ENCODE measurements at places on chromosomes 12 and 14.

- DNase-seq = peak; percentile 66
Measured at GRCh38 chr12:129009833-129010622, 156.8 kb downstream of the GLT1D1 start.

GRCh38 chr14:80055667-80056496 lies 155.4 kb downstream of the DIO2 start:
- peak; percentile 19 for DNase-seq

- DNase-seq = peak; percentile 49
Measured at GRCh38 chr12:46217541-46218321, 51.1 kb downstream of the SLC38A1 start.

DNA sequence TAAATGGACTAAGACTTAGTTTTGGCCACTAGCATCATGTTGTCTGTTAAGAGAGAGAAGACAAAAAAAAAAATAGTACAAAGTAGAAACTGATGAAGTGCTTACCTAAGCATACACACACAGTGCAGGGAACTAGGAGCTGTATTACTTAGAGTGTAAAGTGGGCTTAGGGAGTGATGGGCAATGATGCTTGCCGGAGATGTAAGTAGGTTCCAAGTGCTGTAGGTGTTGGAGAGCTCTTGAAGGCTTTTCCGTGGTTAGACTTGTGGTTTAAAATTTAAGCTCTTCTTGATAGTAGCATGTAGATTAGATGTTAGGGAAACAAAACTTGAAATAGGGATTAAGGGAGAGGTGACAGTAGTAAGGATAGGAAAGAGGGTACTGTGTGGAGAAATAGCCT lies 34.7 kb downstream of the MIA2 start:
- DNase-seq = no peak

GRCh38 chr14:61264651-61265050 lies 16.5 kb downstream of the TMEM30B start:
- DNase-seq = no peak

DNA sequence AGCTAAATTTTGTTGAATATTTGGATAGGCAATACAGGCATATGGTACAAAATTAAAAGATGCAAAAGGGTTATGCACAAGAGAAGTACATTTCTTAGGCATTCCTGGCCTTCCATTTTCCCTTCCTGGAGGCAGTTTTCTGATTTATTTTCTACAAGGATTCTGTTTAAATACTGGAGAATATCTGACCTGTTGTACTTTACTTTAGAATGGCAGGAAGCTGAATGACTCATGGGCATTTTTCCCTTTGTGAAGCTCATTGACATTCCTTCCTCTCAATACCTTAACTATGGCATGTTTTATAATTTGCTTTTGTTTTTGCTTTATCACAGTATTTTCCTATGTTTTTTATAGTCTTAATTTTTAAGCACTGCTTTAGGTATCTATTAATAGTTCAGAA lies 62.7 kb downstream of the RCOR1 start:
- DNase-seq = no peak

Data from mucosa of gallbladder (tissue), 1 donor.